ENCODE measurements at places on chromosomes 5 and 9.
A peak's percentile ranks its signal among the peaks of the same experiment; 100 is the strongest.

GRCh38 chr5:82158755-82159413 lies 119.3 kb downstream of the RPS23 start:
- DNase-seq: no peak

DNA sequence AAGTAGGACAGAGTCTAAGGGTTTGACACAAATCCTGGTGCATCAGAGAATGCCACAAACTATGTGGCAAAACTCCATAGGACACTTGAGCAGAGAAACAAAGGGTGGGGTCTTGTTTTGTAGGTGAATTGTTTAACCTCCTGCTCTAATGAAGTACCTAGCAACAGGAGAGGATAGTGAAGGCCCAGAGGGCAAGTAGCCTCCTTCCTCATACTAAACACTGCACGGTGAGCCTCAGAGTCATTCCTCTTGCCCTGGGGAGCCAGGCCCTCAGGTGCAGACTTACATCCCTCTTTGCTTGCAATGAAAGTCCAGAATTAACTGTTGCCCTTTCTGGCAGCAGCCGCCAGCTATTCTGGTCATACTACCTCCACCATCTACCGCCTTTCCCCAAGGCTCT lies 166.1 kb downstream of the DROSHA start:
- no peak for DNase-seq

GRCh38 chr5:135179308-135179980 lies 145.4 kb upstream of the PITX1 start:
- DNase-seq: no peak

- DNase-seq: no peak
Observed at GRCh38 chr5:139982157-139982974, 60.7 kb downstream of the NRG2 start.

GRCh38 chr9:98790134-98790841 lies 6.1 kb downstream of the ANKS6 start:
- DNase-seq: no peak

GRCh38 chr9:115008536-115009270 lies 78.3 kb upstream of the TNFSF8 start:
- no peak for DNase-seq

DNA sequence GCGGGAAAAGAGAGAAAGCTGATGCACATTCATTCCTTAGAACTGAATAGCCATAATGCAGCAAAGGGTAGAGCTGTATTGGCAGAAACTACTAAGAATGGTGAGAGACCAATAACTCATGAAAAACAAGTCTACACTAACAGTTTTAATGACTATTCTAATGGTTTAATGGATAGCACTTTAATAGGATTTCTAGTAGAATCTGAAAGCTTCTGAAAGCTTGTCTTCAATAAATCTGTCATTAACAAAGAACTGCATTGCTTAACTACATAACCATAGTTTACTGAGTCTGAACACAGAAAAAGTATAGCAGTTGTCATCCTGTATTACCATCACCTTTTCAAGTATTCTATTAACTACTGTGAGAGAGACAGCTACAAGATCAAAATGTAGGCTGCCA lies 617.8 kb upstream of the DMAC1 start:
- DNase-seq: no peak

DNA sequence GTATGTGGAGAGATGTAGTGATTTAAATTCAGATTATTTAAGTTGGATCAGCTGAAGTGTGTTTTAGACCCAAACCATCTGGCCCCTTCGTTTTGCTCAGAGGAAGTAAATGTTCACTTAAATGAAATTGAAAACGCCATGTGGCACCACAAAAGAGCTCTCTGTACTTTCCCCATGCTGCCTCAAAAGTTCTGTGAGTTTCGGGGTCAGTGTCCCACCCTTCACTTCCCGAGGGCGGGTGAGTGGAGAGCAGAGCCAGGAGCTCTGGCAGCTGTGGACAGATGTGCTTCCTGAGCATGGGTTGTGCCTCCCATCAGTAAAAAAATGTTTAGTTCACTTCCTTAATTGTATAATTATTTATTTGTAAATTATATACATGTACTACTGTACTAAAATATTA lies 48.4 kb downstream of the PSD2 start:
- DNase-seq: no peak

- no peak for DNase-seq
Observed at GRCh38 chr5:145198525-145199260, 636.4 kb downstream of the PRELID2 start.

DNA sequence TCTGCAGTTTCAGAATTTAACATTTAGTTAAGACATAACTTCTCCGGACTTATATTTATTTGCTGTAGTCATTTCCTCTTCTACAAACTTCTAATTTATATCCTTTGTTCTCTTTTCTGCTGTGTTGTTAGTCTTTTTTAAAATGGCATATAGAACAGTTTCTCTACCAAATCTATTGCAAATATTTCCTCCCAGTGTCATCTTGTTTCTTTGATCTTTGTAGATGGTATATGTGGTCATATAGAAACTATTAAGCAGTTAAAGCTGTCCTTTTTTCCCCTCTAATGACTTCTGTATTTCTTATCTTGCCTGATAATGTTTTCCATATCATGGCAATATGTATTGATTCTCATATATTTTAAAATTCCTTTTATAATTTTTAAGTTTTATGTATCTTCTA lies 264.5 kb downstream of the MCTP1 start:
- DNase-seq: no peak

DNA sequence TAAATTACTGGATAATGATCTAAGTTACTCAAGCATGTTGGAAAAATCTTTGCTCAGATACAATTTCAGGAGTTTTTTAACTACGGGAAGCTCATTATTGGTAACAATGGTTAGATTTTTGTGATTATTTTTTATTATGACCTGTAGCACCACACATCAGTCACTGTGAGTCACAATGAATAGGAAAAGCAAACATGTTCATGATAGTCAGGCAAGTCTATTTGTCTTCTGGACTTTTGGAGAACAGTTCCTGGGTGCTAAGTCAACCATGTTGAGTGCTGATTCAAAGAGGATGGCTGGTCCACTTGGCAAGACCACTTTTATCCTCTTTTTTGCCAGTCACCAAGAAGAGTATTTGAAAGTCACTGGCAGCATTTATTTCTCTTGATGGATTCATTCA lies 403.2 kb downstream of the KIF4B start:
- no peak for DNase-seq

- DNase-seq: no peak
Observed at GRCh38 chr5:27269766-27270165, 231.4 kb upstream of the CDH9 start.

DNA sequence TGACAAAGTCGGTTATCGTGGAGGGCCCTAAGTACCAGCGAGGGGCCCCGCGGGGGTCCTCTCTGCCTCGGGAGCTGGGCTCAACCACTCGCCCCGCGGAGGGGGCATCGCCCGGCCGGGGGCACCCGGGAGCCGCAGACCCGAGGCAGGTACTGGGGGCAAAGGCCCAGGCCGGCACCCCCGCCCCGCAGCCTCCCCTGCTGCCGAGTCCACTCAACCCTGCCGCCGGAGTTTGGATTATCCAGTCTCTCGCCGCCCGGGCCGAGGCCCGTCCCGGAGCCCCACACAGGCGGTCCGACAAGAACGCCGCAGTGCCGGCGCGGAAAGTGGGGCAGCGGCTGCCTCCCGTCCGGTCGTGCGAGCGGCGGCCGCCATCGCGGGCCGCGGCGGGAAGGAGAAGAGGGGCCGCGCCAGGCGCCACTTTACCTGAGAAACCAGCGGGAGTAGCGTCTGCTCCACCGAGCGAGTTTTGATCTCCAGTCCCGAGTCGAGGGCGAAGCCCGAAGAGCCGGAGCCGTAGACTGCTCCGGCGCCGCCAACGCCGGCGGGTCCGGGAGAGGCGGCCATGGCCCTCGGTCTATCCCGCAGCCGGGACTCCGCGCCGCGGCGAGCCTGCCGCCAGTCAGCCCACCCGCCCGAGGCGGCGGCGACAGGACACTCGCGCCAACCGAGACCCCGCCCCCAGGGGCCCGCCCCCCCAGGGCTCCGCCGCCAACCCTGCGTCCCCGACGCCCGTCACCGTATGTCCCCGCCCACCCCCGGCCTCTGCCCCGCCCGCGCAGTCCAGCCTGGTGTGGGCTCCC lies at the start of gene CTNNAL1:
CTNNAL1 (minus strand) TSS at position 624 of the 803 bp plus-strand sequence; CDS start at position 567, 57 bp downstream.
- DNase-seq: peak; percentile 69

- no peak for DNase-seq
Observed at GRCh38 chr5:117889596-117889995, 1098.8 kb downstream of the DTWD2 start.

GRCh38 chr9:125985998-125986655 lies 239.0 kb downstream of the PBX3 start:
- DNase-seq: no peak

DNA sequence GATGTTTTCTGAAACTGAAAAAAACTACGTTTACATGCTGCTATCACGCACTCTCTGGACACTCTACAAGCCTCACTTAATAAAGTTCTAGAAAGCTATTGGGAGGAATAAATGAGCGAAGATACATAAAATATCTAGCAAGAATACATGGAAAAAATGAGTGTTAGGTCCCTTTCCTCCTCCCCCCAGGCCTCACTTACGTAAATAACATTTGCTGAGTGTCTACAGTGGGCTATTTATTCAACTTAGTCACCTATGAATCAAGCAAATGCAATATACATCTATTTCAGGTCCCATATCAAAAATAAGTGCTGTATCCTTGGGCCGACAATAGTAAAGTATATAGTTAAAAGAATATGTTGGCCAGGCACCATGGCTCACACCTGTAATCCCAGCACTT lies 62.5 kb downstream of the FRMD3 start:
- DNase-seq: no peak

- DNase-seq: no peak
Observed at GRCh38 chr9:105359892-105360291, 87.9 kb upstream of the FSD1L start.

DNA sequence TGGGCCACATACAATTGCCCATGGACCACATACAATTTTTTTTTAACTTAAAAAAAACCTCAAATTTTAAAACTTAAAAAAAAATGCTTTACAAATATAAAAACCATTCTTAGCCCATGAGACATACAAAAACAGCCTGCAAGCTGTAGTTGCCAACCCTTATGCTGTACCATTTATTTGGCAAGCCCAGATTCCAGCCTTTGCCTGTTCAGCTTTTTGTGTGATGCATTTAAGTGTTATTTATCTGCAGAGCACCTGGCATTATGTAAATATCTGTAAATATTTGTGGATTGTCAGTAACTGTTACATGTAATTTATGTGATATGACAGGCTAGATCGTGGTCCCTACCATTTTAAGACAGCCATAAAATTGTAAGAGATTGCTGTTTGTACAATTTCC lies 32.6 kb downstream of the HEXB start:
- no peak for DNase-seq

DNA sequence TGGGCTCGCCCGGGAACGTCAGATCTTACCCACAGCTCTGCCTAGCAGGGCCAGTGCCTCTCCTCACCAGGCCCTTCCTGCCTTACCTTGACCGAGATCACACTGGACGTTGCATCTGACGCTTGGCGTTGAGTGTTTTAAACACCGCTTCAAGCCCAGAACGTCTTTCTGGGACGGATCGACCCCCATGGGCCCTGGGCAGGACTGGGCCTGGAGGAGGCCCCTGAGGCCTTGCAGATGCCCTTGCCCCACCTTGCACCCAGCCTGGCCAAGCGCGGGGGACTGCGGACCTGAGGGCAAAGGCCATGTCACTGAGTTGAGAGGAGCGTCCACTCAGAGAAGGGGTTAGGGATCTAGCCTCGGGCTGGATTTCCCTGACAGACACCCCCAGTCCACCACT lies 64.3 kb upstream of the FCN2 start:
- DNase-seq: no peak

- no peak for DNase-seq
Observed at GRCh38 chr5:14081791-14082190, 61.4 kb upstream of the TRIO start.

DNA sequence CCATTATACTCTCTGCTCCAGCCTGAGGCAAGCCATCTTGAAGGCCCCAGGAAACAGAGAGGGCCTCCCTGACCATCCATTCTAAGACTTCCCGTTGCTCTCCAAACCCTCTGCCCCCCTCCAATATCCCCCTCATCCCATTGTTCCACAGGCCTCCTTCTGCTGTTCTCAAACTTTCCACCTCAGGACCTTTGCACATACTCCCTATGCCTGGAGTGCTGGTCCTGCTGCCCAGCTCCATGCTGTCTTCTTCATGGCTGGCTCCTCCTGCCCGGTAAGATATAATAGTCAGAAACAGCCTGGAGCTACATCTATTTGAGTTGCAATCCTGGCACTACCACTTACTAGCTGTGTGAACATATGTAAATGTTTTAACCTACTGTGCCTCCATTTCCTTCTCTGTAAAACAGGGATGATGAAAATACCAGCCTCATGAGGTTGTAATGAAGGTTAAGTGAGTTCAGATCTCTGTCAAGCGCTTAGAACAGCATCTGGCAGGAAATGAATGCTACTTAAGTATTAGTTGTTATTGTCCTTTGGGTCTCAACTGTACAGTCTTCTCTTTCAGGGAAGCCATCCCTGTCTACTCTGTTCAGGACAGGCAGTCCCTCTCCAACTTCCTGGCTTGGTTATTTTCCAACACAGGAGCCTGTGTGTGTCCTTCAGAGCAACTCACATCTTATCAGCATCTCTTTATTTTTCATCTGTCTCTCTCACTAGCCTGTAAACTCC lies 45.8 kb downstream of the TMOD1 start:
- no peak for DNase-seq

GRCh38 chr5:58294598-58295305 lies 165.1 kb downstream of the PLK2 start:
- DNase-seq: no peak

All from stimulated activated naive CD4-positive, alpha-beta T cell (primary cell).